Stimulated activated CD8-positive, alpha-beta memory T cell treated with anti-CD3 and anti-CD28 coated beads, Interleukin-2, amount 100 ng/mL, for 1 hour (primary cell): ENCODE measurements at places on chromosomes 11 and 22.

DNA sequence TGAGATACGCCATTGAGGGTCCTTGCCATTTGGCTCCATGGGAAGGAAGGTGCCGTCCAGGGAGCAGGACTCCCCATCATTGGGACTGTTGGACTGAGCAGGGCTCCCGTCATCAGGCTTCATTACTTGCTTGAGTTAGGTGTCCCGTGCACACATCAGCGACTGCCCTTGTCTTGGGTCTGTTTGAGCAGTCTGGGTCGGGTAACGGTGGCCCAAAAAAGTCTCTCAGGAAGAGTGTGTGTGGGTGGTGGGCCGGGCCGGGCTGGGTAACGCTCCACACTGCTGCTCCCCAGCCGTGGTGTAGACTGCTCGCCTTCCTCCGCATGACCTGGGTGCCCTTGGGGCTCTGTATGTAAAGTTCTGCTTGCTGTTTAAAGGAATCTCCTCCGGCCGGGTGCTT, 293.5 kb downstream of the TBC1D22A start:
- DNase-seq: no peak

- no peak for DNase-seq
Observed at GRCh38 chr22:37967637-37968451, 14.3 kb downstream of the POLR2F start.

GRCh38 chr22:36075230-36075629, 46.6 kb upstream of the RBFOX2 start:
- no peak for DNase-seq

DNA sequence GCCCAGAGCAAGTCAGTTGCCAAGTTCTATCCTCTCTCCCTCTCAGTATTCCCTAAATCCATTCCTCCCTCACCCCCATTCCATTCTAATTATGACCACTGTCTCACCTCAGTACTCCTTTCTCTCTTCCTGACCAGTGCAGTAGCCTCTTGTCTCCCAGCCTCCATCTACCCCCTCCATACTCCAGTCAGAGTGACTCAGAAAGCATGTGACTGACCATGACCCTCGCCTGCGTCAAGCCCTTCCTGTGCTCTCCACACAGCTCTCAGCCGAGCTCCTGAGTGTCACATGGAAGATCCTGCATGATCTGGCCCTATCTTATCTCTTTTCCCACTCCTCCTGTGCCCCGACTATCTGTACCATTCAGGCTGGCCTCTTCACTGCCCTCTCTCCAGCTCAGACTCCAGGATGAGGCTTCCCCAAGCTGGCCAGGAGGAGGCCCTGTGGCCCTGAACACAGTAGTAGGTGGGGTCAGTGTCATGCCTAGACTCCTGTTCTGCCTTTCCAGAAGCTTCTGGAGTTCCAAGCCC, 42.6 kb downstream of the NEU3 start:
- no peak for DNase-seq

DNA sequence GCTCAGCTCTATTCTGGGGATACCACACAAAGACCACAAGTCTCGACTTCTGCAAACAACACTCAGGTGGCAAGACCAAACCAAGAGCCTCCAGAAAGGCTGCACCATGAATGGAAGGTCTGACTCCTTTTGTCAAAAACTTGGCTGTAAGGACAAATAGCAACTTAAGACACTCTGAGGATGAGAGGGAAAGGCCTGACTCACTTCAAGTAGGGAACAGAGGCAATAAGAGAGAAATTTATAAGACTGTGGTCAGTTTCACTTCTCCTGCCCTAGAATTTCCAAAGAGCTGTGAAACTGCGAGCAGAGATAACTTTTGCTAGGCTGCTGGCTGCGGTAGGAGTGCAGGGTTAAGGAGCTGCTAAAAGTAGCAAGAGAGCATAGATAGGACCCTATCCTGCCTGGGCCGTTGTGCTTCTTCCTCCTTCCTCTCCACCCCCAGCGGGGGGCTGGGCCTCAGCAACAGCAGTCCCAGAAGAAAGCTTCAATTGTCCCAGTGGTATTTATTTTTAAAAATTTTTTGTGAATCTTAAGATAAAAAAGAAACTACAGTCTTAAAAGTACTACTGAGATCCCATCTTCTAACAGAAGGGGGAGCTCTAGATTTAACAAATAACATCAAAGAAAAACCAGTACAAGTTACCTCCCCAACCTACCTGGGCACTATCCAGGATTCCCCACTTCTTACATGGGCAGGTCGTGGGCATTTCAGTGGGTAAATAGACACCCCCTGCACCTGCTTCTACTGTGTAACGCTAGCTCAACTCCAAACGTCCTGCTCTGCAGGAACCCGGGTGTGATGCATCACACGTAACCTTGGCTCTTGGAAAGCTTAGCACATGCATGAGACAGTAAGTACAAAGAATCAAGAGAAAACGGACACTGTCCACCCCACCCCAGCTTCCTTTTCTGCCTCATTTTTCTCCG, 66.4 kb downstream of the SGSM3 start:
- no peak for DNase-seq

GRCh38 chr11:44150401-44150800, 54.9 kb downstream of the EXT2 start:
- no peak for DNase-seq

- no peak for DNase-seq
Observed at GRCh38 chr22:41383085-41383484, 1.3 kb downstream of the TEF start.

DNA sequence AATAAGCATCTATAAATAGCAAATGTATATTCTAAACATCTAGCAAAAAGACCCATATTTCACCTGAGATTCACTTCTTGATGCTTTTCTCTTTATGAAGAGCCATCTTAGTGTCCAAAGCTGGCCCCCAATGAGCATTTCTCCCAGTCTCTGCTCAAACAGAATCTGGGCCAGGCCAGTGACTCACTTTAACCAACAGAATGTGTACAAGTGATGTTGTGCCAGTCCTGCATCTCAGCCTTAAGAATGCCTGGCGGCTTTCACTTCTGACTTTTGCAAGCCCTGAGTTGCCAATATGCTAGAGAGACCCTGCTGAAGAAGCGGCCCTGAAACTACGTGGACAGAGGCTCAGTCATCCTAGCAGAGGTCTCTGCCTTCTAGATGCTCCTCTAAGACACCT, 6.9 kb upstream of the COPB1 start:
- no peak for DNase-seq

- no peak for DNase-seq
Observed at GRCh38 chr11:78038697-78039313, 15.7 kb upstream of the KCTD14 start.

DNA sequence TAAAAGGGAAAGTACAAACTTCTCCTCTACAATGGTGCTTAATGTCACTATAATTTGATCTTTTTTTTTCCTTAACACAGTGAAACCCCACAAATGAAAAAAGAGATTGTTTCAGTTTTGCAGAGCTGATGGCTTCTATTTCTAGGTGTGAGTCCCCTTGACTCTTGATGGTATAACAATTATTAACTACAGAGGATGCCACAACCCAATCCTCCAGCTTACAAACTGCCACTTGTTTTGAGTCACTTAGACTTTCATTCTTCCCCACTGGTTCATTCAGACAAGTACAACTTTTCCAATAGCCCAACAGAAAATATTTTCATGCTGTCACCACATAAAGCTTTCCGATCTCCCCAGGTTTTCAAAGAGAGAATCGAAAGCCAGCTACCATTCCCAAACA, 812.2 kb downstream of the LRRC4C start:
- no peak for DNase-seq

GRCh38 chr11:109247071-109247470, 174.9 kb upstream of the C11orf87 start:
- no peak for DNase-seq

DNA sequence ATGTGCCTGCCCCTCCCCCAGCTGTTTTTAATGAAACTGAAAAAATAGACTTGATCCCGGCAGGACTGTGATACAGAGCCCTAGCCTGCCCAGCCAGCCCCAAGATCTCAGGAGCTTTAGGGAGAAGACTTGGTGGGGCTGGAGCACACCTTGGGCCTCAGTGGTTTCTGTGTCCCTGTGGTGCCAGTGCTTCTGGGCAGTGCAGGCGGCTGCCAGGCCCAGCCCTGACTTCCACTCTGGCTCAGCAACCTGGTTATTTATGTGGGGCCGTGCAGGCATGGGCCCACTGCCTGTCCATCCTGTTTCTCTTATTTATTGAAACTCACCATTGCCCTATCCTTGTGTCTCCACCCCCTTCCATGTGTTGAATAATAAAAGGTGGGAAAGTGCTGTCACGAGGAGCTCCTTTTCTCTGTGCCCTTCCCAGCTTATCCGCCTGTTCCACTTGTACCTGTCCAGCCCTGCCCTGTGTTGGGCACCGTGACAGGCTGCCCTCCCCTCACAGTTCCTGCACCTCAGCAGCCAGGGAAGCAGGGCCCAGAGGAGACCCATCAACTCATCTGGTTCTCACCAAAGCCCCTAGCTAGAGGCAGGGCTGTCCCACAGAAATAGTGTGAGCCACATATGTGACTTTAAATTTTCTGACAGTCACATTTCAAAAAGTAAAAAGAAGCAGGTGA, 20.2 kb downstream of the RELT start:
- no peak for DNase-seq

DNA sequence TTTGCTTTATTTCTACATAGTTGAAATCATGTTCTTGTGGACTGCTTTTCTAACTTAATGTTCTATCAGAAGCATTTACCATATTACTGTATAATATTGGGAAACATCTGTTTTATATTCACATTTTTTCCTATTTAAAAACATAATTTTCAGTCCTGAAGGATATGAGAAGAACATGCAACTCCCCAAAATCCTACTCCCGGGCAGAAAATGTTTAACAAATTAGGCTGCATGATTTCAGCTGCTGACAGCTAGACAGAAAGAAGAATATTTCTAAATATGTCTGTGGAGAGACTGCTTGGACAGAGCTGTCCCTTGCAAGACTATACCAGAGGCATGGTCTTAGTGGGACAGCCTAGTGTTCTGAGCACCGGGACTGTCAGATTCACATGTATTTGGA, 15.7 kb upstream of the AMPD3 start:
- no peak for DNase-seq

DNA sequence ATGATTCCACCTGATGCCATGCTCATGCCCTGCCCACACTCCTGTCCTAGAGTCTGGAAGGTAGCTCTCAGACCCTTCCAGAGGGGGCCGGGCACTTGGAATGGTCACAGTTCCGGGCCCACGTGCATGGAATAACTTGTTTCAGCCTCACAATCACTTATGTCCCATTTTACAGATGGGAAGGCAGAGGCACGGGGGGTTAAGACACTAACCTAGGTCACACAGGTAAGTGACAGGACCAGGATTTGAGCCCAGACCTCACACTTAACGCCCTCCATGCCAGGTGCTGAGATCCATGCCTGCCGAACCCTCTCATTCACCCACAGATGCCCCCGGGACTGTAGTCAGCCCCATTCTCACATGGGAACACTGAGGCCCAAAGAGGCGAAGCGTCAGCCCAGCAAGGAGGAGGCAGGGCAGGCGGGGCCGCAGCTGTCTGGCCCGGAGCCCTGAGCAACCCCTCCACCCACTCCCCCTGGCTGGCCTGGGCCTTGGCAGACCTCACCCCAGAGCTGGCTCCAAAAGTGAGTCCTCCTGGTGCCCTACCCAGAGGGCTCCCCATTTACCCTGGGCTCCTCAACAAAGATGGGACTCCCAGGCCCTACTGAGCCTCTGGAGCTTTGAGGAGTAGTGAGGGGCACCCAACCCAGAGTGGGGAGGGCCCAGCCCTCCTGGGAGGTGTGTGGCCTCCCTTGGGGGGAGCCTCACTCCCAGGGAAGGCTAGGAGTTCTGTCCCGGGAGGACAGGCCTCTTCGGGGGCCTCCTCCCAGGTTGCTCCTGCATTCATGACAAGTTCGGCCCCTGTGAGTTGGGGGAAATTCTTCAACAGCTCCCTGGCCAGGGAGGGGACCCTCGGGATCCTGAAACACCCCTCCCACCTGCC, 2.4 kb upstream of the ALDH3B1 start:
- no peak for DNase-seq
